WERI-Rb-1 (cell line): ENCODE measurements at places on chromosomes 2 and 18.
A peak's percentile ranks its signal among the peaks of the same experiment; 100 is the strongest.

GRCh38 chr2:138421315-138421970, 80.1 kb upstream of the SPOPL start:
- no peak for DNase-seq

DNA sequence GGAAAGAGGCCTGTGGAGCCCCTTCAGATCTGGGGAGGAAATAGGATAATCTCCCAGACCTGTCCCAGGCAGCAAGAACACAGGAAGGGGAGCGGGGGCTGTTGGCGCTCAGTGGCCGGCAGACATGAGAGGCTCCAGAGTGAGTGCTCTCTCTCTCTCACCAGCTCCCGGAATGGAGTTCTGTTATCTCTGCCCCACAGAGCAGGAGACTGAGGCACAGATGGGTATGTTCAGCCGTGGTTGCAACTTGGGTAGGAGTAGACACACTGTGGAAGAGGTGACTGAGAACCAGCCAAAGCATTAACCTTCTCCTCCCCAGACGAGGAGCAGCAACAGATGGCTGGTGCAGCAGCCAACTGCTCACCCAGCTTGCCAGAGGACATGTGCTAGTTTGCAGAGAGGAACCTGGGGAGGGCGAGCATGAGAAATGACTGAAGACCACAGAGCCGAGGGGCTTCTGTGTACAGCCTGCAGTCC, 82.0 kb downstream of the NRP2 start:
- peak; percentile 69 for DNase-seq

DNA sequence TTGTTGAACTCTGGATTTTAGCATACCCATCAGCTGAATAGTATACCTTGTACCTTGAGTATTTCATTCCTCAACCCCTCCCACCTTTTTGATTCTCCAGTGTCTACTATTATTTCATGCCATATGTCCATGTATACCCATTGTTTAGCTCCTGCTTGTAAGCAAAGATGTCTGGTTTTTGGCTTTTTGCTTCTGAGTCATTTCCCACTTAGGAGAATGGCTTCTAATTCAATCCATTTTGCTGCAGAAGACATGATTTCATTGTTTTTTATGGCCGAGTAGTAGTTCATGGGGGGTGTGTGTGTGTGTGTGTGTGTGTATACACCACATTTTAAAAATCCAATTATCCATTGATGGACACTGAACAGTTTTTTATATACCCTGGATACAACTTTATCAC, 24.3 kb upstream of the MOCOS start:
- no peak for DNase-seq

- DNase-seq = no peak
These were observed 1.5 kb upstream of the BCL2L11 start for GRCh38 chr2:111118981-111119821.

DNA sequence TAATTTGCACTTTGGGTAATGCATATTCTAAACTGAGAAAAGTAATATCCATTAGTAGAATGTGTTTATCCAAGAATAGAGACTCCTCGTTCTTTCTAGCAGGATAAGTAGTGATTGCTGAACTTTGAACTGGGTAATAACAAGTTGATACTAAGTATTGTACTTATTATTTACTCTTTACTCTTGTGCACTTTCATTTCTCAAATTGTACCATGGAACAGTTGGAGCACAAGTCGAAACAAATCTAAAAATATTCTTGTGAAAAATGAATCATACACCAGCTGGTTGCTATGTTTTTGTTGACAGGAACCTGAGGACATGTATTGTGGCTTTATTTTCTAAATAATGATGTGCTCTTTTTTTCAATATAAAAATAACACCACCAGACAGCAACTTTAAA, 111.9 kb downstream of the RGPD3 start:
- DNase-seq = no peak

- DNase-seq = no peak
These were observed 12.5 kb downstream of the INPP4A start for GRCh38 chr2:98457045-98457696.

- DNase-seq = no peak
These were observed 50.2 kb downstream of the TFCP2L1 start for GRCh38 chr2:121234791-121235190.

- DNase-seq = no peak
These were observed 55.6 kb upstream of the DLGAP1 start for GRCh38 chr18:4510711-4511110.

GRCh38 chr18:74515620-74516231, 18.6 kb upstream of the CNDP1 start:
- DNase-seq = no peak

GRCh38 chr2:28717339-28717758, 34.3 kb upstream of the PPP1CB start:
- no peak for DNase-seq

- no peak for DNase-seq
These were observed 52.0 kb upstream of the HS6ST1 start for GRCh38 chr2:128370468-128371247.

DNA sequence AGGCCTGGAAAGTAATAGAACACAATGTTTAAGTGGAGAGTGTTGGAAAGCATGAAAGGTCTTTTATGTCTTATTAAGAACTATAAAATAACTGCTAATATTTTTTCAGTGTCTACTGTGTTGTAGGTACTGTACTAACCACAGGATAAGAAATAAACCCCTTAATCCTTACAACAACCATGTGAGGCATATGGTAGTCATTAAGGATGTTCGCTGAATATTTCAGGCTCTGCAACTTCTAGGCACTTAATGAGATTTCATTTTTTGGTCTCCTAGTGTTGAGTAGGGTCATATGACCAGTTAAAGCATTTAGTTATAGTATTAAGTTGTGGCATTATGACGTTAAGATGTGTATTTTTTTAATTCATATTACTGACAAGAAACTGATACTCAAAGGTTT, 346.6 kb upstream of the KCNH7 start:
- no peak for DNase-seq

DNA sequence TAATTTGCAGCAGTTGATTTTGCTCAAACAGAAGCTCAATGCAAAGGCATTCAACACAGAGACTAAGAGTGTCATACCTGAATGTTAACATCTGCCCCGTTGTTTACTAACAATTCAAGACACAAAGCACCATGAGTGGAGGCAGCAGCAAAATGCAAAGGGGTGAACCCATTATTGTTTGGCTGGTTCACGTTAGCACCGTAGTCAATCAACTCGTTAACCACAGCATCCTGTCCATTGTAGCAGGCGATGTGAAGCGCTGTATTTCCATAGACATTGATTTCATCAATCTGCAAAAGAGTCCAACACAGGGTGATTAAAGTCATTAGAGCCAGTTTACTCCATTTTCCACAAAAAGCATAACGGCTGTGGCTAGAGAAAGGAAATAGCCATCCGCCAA, 189.3 kb downstream of the ANKRD44 start:
- no peak for DNase-seq

GRCh38 chr18:54673936-54674335, 82.9 kb downstream of the DYNAP start:
- DNase-seq = no peak

DNA sequence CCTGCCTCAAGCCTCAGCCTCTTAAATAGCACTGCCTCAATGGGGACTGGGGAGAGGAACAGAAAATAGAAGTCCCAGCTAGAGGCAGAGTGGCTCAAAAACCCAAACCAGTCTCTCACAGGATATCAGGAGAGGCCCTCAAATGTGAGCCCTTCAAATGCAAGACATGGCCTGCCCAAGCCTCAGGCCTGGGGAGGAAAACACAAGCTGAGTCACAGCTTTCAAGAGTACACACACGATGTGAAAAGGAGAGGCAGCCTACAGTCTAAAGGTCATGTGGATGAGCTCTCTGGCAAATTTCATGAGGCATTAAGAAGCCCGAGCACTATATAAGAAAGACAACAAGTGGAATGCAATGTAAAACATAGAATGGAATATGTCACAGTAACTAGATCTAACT, 316.6 kb upstream of the MEX3C start:
- no peak for DNase-seq

DNA sequence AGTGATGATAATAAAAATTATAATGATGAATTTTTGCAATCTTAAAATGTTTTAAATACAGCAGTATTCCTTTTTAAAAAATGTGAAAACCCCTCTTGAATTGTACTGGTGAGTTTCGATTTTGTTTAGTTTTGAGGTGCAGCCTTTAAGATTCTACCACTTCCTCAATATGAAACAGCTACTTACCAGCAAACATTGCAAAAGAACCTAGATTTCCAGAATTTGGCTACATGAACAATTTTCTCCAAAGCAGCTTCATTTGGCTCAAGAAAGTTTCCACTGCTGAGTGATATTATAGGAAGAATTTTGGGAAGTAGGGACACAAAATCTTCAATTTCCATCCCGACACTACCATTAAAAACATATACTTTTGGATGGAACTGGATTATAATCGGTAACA, 12.0 kb downstream of the TCF4 start:
- no peak for DNase-seq

DNA sequence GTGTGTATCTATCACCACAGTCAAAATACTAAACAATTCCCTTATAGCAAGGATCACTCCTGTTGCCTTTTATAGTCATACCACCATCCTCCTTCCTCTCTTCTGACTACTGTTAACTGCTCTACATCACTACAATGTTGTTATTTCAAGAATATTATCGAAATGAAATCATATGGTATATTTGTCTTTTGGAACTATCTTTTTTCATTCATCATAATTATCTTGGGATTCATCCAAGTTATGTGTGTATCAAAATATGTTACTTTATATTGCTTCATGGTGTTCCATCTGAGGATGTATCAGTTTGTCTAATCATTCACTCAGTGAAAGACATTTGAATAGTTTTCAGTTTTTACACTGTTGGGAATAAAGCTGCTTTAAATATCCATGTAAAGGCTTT, 1423.0 kb upstream of the PIK3C3 start:
- no peak for DNase-seq

- no peak for DNase-seq
These were observed 875.1 kb downstream of the EPHA4 start for GRCh38 chr2:220697011-220697410.

DNA sequence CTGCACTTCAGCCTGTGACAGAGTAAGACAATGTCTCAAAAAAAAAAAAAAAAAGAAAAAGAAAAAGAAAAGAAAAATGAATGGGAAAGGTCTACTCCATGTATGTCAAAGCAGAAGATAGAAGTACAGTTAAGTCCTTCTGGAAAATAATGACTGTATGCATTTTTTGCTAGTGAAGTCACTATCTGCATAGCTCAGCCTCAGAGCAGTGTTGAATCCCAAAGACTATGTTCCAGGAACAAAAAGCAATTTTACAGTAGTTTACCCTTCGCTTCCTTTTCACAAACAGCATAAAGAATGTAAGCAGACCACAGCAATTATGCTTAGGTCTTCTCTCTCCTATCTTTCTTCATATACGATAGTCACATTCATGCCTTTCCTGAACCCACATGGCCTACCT, 497.4 kb downstream of the CMPK2 start:
- no peak for DNase-seq

- DNase-seq = no peak
These were observed 71.3 kb downstream of the CMPK2 start for GRCh38 chr2:6794448-6794847.
